Activated CD4-positive, alpha-beta T cell treated with anti-CD3 and anti-CD28 coated beads for 36 hours (primary cell): ENCODE measurements at places on chromosomes 12 and 14. TPM values are rescaled to one million over a fixed set of nuclear protein-coding genes. Genes with fewer than 3 reads are reported as not detected.

DNA sequence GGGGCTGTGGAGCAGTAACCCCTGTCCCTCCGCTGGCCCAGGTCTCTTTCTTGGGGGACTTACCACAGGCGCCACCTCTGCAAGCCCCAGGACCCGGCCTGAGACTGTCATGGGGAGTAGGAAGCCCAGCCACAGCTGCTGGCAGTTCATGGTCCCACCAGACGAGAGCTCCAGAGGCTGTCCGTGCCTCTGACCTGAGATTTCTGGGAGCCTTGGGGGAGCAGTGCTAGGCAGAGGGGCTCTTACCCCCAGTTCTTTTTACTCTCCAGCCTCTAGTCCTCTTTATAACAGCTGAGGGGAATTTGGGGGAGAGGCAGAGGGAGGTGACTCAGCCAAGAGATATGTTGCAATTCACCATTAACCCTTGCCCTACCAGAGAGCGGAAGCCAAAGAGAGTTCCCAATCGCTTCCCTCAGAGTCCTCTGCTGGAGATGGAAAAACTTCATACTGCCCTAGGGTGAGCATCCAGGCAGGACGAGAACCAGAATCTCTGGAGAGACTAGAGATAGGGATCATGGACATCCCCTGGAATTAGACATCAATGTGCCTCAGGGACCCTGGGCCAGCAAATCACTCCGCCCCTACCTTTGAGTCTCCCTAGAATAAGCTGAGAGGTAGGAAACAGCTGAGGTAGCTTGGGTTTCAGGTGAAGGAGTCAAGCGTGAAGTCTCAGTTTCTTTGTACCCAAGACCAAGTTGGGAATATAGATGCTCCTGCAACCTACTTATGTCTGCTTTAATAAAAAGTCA lies at the start of gene MMP19:
Gene MMP19, minus strand, starts transcription at position 256 of the 749 bp plus-strand sequence. Its CDS starts 106 bp downstream, at position 150.
- H3K27ac ChIP-seq: peak within 1 kb of the TSS; percentile 52
- DNase-seq: no peak
- H3K4me1 ChIP-seq: peaks cover 10% of the 10 kb centered on the region
- no peaks in the 10 kb centered on the region for H3K36me3 ChIP-seq

DNA sequence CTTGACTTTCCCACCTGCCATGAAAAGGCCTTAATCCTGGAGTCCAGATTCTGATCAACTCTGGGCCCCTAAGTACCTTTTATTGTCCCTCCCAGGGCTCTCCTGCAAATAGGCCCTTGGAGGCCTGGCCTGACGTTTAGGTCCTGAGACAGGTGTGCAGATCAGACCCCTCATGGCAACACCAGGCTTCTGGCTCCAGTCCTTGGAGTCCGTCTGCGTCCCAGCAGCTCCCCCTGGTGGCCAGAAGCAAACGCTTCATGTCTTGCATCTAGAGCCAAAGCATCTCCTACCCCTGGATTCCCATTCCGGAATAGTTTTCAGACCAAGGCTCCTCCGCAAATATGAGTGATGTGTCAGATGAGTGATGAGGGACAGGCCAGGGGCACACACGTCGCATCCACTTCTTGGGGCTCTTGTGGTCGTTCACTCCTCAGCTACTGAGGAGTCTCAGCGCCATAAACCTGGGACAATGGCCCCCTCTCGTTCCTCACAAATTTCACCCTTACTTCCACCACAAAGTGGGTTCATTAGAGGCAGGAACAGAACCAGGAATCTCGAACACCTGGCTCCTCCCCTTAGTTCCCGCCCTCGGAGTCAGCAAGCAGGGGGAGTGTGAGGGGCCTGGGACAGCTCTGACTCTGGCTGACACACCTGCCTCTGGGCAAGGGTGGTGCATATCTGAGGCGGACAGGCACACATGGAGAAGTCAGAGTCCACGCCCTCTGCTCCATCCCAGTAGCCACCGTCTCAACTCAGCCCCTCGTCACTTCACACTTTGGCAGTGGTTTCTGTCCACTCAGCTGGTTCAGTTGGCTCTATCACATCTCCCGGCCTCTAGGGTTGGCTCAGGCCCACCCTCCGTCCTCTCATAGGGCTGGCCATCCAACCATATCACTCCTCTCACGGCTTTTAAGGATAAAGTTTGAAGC lies 77.9 kb upstream of the PWP1 start:
- no peak overlapping the region for H3K4me3 ChIP-seq
- no peak overlapping the region for H3K27ac ChIP-seq
- no peaks in the 10 kb centered on the region for H3K4me1 ChIP-seq

DNA sequence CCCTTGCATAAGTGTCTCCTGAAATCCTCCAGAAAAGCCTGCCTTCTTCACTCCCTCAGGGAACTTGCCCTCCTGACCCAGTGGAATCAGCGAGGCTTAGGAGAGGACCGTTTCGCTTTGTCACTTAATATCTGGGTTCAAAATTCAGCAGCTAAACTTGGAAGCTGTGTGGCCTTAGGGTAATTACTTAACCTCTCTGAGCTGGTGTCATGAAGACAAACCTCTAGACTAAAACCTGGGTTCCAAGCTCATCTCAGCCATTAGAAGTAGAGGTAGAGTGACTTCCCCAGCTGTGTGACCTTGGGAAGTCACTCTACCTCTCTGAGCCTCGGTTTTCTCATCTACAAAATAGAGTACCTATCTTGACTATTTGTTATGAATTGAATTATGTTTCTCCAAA lies 18.3 kb upstream of the RBM19 start:
- H3K27ac ChIP-seq: no peak overlapping the region
- no peaks in the 10 kb centered on the region for H3K36me3 ChIP-seq
- H3K4me3 ChIP-seq: no peak overlapping the region
- DNase-seq: no peak
- H3K27me3 ChIP-seq: peaks cover 13% of the 10 kb centered on the region

GRCh38 chr14:53640695-53641094 lies 315.9 kb downstream of the BMP4 start:
- H3K27ac ChIP-seq: no peak overlapping the region
- no peaks in the 10 kb centered on the region for H3K4me1 ChIP-seq
- H3K27me3 ChIP-seq: no peaks in the 10 kb centered on the region

DNA sequence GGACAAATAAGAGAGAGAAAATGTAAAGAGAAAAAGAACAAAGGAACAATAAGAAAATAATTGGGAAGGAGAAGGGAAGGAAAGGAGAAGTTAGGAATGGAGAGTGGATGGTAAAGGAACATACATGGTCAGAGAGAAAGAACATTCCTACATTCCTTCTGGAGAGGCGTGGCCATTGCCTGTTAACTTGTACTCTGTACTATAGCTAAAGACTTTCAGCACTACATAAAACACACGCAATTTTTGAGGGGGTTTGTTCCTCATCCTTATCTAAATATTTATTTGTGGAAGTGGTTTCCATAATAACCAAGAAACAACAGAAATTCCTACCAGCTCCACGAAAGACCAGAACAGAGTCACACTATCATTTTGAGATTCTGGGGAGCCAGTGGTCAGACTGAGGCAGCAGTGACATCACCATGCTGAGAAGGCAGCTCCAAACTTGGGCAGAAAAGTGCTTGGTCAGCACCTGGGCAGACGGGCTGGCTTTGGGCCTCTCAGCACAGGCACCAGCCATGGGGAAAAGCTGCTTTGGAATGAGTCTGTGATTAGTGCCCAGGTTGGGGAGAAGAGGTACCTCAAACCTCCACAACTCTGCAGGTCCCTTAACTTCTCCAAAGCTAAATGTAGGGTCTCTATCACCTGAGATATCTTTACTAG lies 125.9 kb upstream of the NTF3 start:
- no peaks in the 10 kb centered on the region for H3K36me3 ChIP-seq
- H3K4me1 ChIP-seq: no peaks in the 10 kb centered on the region
- no peak overlapping the region for H3K27ac ChIP-seq

DNA sequence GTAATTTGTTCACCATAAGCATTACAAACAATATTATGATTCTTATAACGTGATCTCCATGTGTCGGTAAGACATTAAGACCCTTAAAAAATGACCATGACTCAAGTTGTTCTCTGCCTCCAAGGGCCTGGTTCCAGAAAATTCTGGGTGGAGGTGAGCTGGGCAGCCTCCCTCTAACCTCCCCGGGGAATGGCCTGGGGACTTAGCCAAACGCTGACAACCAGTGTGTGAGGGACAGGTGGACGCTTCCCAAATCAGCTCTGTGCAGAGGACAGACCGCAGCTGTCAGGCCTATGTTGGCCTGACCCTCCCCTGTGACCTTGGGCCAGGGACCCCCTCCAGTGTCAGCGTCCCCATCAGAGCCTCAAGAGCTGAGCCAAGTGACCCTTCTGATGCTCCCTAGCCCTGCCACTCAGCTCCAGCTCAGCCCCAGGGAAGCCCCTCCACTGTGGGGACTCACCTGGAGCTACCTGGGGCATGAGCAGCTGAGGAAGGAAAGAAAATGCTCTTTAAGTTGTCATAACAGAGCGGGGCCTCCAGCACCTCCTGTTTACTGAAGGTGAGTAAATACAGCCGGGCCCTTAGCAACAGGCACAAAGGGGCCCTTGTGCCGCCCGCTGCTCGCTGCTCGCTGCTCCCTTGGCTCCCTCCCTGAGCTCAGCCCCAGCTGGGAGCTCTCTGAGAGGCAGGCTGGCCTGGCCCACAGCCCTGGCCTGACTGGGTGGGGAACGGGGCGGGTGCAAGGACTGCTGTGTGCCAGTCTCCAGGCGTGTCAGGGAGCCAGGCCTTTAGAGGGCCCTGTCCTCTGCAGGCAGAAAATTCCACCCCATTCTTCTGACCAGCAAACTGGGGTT lies 116.6 kb downstream of the CALM1 start:
- peaks cover 13% of the 10 kb centered on the region for H3K27me3 ChIP-seq
- H3K27ac ChIP-seq: no peak overlapping the region
- H3K4me1 ChIP-seq: no peaks in the 10 kb centered on the region
- H3K36me3 ChIP-seq: no peaks in the 10 kb centered on the region

- H3K4me1 ChIP-seq: peaks cover 62% of the 10 kb centered on the region
- H3K4me3 ChIP-seq: no peak overlapping the region
- H3K27me3 ChIP-seq: no peaks in the 10 kb centered on the region
- peaks cover 14% of the 10 kb centered on the region for H3K36me3 ChIP-seq
Observed at GRCh38 chr12:96215919-96216273, 21.7 kb downstream of the ELK3 start.

DNA sequence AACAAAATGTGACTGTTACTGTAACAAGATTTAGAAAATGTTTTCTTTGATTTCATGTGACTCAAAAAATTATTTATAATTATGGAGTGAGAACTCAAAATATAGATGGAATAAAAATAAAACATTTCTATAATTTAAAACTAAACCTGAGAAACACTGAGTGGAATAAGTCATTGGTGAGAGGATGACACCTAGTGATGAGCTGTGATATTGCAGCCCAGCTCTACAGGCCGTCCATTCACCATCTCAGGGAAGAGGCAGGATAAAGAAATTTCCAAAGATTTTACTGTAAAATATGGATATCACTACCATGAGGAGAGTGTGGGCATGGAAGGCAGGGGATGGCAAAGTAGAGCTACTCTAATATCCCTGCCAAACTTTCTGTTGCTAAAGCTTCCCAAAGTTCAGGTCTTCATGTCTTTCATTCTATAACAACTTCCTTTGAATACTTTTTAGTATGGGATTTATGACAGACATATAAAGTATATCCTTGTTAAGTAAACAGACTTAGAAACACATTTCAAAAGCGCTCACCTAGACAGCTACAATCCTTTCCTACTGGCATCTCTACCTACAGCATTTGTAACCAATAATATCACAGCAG lies 308.0 kb downstream of the ITPR2 start:
- peak; percentile 29 for DNase-seq
- H3K36me3 ChIP-seq: peaks cover 46% of the 10 kb centered on the region
- no peak overlapping the region for H3K27ac ChIP-seq
- no peak overlapping the region for H3K4me3 ChIP-seq
- H3K4me1 ChIP-seq: peaks cover 10% of the 10 kb centered on the region

GRCh38 chr14:36438883-36439282 lies 81.1 kb downstream of the NKX2-1 start:
- H3K4me3 ChIP-seq: no peak overlapping the region
- H3K36me3 ChIP-seq: no peaks in the 10 kb centered on the region
- H3K27ac ChIP-seq: no peak overlapping the region
- DNase-seq: no peak
- no peaks in the 10 kb centered on the region for H3K4me1 ChIP-seq

GRCh38 chr14:100648474-100649172 lies 61.4 kb upstream of the BEGAIN start:
- peaks cover 22% of the 10 kb centered on the region for H3K4me1 ChIP-seq
- DNase-seq: no peak
- no peaks in the 10 kb centered on the region for H3K27me3 ChIP-seq
- no peak overlapping the region for H3K27ac ChIP-seq
- no peaks in the 10 kb centered on the region for H3K36me3 ChIP-seq

GRCh38 chr12:21627924-21628323 lies 23.3 kb upstream of the GYS2 start:
- H3K36me3 ChIP-seq: peaks cover 54% of the 10 kb centered on the region
- H3K4me1 ChIP-seq: no peaks in the 10 kb centered on the region
- H3K4me3 ChIP-seq: no peak overlapping the region
- H3K27ac ChIP-seq: no peak overlapping the region
- DNase-seq: no peak

- no peaks in the 10 kb centered on the region for H3K4me1 ChIP-seq
- H3K4me3 ChIP-seq: no peak overlapping the region
- H3K27ac ChIP-seq: no peak overlapping the region
Observed at GRCh38 chr14:56273951-56274350, 155.7 kb downstream of the PELI2 start.

DNA sequence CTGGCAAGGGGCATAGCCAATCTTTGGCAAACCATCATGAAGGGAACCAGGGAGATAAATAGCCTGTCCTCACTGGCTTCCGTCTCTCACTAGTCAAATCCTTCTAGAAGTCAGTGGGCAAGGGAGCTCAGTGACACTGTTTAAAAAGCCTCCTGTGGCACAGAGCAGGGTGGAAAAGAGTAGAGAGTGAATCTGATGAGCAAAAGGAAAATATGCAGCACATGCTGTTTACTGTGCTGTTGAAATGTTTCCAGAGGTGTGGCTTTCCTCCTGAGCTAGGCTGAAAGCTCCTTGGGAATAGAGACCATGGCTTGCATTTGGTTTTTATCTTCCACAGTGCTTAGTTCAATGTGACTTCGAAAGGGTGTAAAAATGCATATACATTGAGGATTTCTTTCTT lies 7.7 kb upstream of the DYRK2 start:
- H3K27me3 ChIP-seq: no peaks in the 10 kb centered on the region
- no peaks in the 10 kb centered on the region for H3K36me3 ChIP-seq
- H3K27ac ChIP-seq: no peak overlapping the region
- peaks cover 10% of the 10 kb centered on the region for H3K4me1 ChIP-seq
- no peak overlapping the region for H3K4me3 ChIP-seq

GRCh38 chr12:124780336-124780735 lies 83.3 kb downstream of the SCARB1 start:
- peaks cover 8% of the 10 kb centered on the region for H3K36me3 ChIP-seq
- no peak for DNase-seq
- peaks cover 14% of the 10 kb centered on the region for H3K4me1 ChIP-seq
- no peak overlapping the region for H3K4me3 ChIP-seq
- H3K27me3 ChIP-seq: no peaks in the 10 kb centered on the region
- H3K27ac ChIP-seq: no peak overlapping the region

Gene ZNF891
- total RNA-seq: 2.1 TPM

Gene GRIN2B
- total RNA-seq: not detected

Gene GLS2
- 8.7 TPM for total RNA-seq

Gene ACSM4
- total RNA-seq: not detected

Gene SOAT2
- 0.79 TPM for total RNA-seq

Gene POTEG
- not detected for total RNA-seq
